Fibroblast of skin of right biceps (primary cell): ENCODE measurements at places on chromosomes 1 and 21.

GRCh38 chr1:247487057-247487456, 29.2 kb upstream of the OR2B11 start:
- no peak for DNase-seq

GRCh38 chr1:49197081-49197480, 420.4 kb upstream of the BEND5 start:
- peak; percentile 29 for DNase-seq

- no peak for DNase-seq
These were observed 3.6 kb downstream of the C1orf232 start for GRCh38 chr1:26164861-26165842.

DNA sequence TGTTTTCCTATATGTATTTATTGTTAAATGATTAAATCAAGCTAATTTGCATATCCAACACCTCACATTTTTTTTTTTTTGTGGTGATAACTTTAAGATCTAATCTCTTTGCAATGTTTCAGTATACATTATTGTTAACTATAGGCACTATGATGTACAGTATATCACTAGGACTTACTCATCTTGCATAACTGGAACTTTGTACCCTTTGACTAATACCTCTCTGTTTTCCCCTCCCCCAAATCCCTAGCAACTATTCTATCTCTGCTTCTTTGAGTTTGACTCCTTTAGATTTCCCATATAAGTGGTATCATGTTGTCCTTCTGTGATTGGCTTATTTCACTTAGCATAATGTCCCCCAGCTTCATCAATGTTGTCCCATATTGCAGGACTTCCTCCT, 9.7 kb upstream of the C1orf53 start:
- no peak for DNase-seq

GRCh38 chr1:194353121-194353520, 1166.7 kb upstream of the B3GALT2 start:
- DNase-seq, result no peak

GRCh38 chr21:15192243-15192642, 127.4 kb upstream of the NRIP1 start:
- DNase-seq, result no peak

DNA sequence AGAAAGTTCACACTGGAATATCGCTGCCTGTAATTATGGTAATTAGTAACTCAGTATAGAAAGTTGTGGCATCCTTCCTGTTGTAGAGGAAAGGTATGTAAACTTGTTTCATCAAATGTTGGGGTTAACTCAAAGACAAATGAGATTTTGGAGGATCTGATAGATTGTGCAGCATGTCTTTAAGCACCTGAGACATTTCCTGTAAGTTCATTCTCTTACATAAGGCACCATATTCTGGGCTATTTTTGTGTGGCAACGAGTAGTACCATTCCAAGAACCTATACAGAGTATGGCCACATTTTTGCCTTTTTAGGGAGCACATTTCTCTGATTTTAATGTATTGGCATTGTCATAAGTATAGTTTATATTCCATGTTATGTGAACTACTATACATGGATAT, 88.8 kb downstream of the CDC14A start:
- DNase-seq, result no peak

DNA sequence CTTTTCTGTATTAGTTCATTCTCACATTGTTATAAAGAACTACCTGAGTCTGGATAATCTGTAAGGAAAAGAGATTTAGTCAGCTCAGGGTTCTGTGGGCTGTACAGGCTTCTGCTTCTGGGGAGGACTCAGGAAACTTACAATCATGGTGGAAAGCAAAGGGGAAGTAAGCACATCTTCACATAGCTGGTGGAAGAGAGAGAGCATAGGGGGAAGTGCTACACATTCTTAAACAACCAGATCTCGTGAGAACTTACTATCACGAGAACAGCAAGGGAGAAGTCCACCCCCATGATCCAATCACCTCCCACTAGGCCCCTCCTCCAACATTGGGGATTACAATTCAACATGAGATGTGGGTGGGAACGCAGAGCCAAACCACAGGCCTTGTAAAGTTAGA, 37.9 kb upstream of the AHCTF1 start:
- no peak for DNase-seq

- no peak for DNase-seq
These were observed 6.0 kb downstream of the HNRNPU start for GRCh38 chr1:244858357-244858756.

DNA sequence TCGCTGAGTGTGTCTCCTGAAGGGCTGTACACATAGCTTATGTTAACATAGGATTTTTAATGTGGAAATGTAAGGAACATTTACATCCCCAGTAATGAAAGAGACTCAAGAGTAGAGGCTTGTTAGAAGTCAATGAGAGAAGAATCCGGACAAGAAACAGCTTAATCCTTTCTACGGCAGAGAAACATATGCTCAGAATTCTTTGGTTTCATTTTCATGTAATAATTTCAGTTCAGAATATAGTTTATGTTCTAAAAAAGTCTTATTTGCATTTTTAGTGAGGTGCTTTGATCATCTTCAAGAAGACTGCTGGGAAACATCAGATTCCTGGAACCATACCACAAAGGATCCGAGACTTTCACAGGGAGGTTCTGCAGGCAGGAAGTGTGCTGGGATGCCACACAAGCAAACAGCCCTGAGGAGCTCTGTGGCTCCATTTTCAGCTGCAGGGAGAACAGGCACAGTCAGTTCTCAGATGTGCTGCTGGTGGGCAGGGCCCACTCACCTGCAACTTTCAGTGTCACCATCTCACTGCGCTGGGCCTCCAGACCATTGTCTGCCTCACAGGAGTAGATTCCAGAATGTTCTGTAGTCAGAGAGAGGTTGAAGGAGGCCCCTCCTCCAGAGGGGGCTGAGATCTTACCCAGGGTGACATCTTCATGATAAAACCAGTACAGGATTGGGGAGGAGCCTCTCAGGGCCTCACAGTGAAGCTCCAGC, 28.4 kb downstream of the FCRL5 start:
- DNase-seq, result no peak

GRCh38 chr21:44657635-44658540, at the start of gene KRTAP12-3:
Gene KRTAP12-3, plus strand, starts transcription at chr21:44657932. Its CDS starts 48 bp downstream, at chr21:44657980.
- no peak for DNase-seq

DNA sequence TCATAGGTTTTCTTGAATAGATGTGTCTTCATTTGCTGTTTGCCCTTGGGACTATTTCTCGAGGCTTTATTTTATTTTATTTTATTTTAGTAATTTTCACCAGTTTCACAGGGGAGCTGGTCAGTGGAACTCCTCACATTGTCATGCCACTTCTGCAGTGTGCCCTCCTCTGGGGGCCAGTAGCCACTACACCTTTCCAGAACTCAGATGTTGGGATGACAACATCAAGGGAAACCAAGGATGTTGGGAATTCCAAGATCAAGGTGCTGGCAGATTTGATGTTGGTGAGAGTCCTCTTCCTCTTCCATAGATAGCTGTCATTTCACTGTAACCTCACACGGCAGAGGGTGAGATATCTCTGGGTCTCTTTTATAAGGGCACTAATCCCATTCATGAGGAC, 35.5 kb downstream of the SLC26A9 start:
- DNase-seq, result peak; percentile 62

GRCh38 chr1:43153443-43153842, 18.6 kb downstream of the EBNA1BP2 start:
- DNase-seq, result no peak

DNA sequence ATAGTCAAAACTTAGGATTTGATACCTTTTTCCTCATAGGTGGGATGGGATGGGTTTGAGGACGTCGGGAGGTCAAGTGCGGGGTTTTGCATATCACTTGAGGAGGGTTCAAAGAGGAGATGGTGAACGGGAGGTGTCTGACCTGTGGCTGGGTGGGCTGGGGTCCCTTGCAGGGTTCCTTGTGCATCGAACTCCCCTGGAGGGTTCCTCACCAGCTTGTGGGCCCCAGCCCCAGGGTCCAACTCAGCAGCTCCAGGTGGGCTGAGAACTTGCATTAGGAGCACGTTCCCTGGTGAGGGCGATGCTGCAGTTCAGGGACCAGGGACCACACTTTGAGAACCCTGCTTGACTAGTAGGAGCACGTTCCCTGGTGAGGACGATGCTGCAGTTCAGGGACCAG, 23.2 kb downstream of the TRPM2 start:
- no peak for DNase-seq

- no peak for DNase-seq
These were observed 7.0 kb downstream of the SH3BP5L start for GRCh38 chr1:248818505-248819374.

GRCh38 chr1:209012443-209013196, 570.9 kb upstream of the CAMK1G start:
- DNase-seq, result no peak

GRCh38 chr1:214417545-214418210, 133.7 kb downstream of the PTPN14 start:
- DNase-seq, result no peak

DNA sequence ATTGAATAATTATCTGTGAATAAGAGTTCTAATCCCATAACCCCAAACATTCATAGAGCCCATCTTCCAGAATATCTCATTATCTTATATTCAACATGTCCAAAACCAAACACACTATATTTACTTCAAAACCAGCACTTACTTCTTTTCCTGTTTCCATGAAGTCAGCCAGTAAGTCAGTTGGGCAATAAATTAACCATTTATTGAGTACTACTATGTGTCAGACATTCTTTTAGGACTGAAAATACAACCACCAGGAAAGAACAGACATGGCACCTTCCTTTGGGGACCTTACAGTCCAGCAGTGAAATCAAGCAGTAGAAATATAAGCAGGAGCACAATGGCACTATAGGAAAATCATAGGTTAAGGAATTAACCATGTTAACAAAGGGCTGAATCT, 8.8 kb downstream of the AK5 start:
- DNase-seq, result no peak

GRCh38 chr1:53011175-53011574, 50.8 kb upstream of the PODN start:
- DNase-seq, result no peak

DNA sequence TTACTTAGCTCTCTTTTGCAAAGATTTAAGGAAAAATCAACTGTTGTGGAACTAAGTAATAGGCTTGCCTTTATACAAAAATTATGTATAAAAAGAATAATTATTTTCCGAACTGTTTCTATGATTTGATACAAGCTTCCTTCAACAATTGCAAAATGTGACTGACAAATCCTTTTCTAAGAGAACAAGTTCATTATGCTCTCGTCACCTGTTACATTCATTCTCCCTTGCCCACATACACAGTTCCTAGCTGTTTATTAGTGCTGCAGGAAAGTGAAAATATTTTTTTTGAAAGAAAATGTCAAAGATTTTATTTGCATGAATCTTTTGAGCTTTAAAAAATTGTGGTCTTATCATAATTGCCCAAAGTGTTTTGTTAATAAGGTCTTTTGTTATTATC, 466.2 kb downstream of the USP25 start:
- no peak for DNase-seq

GRCh38 chr1:108199201-108199691, 897 bp downstream of the SLC25A24 start:
- DNase-seq, result peak; percentile 52

GRCh38 chr1:8674912-8675311, 142.5 kb downstream of the RERE start:
- peak; percentile 80 for DNase-seq

DNA sequence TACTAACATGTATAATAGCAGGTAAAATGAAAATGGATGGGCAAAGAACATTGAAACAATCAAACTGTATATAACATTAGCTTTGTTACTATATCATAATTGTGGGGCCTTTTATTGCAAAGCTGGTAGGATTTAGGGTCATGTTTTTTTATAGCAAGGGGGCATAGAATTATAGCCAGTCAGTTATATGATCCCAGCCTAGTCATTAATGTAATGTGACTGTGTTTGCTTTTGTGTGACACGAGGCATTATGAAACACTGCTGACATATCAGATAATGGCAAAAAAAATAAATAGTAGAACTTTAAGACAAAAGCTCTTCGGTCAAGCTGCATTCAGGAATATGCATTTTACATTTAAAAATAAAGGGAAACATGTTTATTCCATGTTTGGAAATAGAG, 81.3 kb upstream of the ZNF281 start:
- DNase-seq, result no peak

DNA sequence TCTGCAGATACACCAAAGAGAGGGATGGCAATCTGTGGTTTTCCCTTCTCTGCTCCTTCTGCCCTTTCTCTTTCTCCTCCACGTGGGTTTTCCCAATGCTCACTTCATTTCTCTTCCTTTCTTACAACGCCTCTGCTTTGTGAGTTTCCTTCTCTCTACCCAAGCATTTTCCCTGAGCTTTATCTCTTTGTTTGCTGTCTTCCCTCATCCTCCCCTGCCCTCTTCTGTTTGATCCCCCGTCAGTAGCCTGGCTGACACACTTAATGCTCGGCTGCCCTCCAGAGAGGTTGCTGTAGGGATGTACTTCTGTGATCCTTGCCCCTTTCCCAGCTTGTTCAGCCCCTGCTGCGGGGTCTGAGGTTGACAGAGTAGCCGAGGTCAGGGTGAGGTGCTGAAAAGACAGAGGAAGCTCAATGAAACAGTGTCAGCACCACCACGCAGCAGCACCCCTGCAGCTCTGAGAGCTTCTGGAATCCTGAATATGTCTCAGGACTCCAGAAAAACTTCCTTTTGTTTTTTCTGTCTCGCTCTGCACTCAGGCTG, 6.0 kb downstream of the EDARADD start:
- no peak for DNase-seq

GRCh38 chr1:117171900-117172511, 38.7 kb downstream of the VTCN1 start:
- no peak for DNase-seq

- peak; percentile 64 for DNase-seq
These were observed 69.5 kb upstream of the HSD17B7 start for GRCh38 chr1:162720996-162721395.

DNA sequence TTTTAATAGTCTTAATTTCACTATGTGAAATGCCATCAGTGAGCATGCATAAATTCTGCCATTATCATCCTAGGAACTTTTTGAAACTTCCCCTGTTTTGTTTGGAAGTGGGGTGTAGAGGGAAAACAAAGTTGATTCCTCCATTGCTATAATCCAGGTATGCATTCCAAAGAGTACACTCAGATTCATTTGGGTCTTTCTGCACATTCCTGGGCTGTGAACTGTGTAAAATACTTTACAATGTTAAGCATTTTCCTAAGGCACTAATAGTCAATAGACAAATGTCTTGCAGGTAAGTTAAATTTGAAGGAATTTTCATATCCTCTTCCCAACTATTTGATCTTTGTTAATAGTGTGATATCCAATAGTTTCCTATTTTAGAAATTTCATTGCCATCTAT, 36.2 kb downstream of the SGIP1 start:
- DNase-seq, result peak; percentile 31

- DNase-seq, result no peak
These were observed 12.0 kb downstream of the HMGB4 start for GRCh38 chr1:33875862-33876261.
